ENCODE measurements at places on chromosomes 1 and 21. TPM values are rescaled to one million over a fixed set of nuclear protein-coding genes. Genes with fewer than 3 reads are reported as not detected.

SAMD13 gene
- 0.66 TPM for polyA plus RNA-seq

DNA sequence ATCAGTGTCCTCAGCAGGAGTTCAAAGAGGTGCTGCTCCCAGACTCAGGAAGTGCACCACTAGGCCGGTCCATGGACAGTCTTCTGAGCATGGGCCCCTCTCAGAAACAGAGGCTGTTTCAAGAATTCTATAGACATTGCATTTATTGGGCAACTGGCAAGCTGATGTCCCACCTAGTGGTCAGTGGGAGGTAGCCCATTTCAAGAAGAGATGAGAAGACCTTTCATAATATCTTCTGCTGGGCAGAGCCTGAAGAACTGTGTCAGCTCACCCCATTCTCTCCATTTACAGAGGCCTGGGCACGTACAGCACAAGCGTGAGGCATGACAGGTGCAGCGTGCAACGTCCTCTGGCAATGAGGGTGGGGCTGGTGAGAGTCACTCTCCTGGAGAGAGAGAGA, 216.0 kb downstream of the DYRK1A start:
- DNase-seq: no peak
- H3K27me3 ChIP-seq: no peaks in the 10 kb centered on the region
- H3K4me3 ChIP-seq: no peak overlapping the region
- no peaks in the 10 kb centered on the region for H3K36me3 ChIP-seq
- no peak overlapping the region for H3K27ac ChIP-seq

DNA sequence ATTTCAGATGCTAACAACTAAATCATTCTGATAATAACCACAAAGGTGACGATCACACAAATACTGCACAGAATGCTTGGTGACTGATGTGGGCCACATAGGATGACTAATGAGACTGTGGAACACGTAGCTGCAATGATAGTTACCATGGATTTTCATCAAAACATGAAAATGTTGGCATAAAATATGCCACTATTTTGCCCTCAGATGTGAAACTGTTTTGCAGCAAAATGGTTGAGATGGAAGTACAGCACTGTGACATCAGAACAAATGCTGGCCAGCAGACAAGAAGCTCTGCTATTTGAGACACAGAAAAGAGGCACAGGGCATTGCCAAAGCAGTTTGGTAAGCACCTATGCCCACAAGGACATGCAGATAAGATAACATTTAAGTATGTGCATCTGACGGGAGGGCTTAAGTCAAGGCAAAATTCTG, 83.8 kb downstream of the NIBAN1 start:
- no peaks in the 10 kb centered on the region for H3K27me3 ChIP-seq
- H3K4me1 ChIP-seq: no peaks in the 10 kb centered on the region
- H3K27ac ChIP-seq: no peak overlapping the region
- DNase-seq: no peak
- H3K4me3 ChIP-seq: no peak overlapping the region

DNA sequence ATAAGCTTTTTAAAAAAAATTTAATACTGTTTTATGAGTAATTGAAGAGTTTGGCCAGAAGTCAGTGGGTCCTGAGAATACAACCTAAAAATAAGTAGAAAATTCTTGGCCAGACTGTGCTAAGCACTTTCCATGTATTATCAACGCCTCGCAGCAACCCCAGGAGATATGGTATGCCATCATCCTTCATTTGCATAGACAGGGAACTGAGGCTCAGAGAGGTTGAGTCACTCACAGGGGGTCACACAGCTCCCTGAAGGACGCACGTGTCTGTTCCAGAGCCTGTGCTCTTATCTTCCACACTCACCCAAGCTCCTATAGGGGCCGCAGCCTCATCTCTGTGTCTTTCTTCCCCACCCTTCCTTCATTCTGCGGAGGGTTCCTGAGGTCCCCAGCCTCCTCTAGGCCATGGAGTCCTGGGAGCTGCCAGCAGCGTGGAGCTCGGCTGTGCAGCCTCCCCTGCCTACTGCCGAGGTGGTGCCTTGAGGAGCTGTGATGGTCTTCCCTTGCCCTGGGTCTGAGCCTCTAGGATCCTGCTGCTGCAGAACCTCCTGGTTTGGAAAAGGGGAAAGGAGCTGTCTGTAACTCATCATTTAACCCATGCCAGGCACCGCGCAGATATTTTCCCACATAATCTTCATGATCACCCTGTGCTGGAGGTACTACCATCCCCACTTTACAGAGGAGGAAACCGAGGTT, 30.3 kb upstream of the ECE1 start:
- DNase-seq: no peak
- H3K27me3 ChIP-seq: no peaks in the 10 kb centered on the region
- H3K4me3 ChIP-seq: no peak overlapping the region
- H3K36me3 ChIP-seq: no peaks in the 10 kb centered on the region
- H3K27ac ChIP-seq: no peak overlapping the region

- no peak for DNase-seq
- no peaks in the 10 kb centered on the region for H3K4me1 ChIP-seq
- no peaks in the 10 kb centered on the region for H3K36me3 ChIP-seq
Observed at GRCh38 chr21:28421716-28422524, 570.8 kb downstream of the LTN1 start.

Measured in H1 (cell line).